ENCODE measurements at places on chromosomes 3 and 15.

- DNase-seq, result no peak
These were observed 220.8 kb upstream of the TPRG1 start for GRCh38 chr3:188950832-188951489.

- no peak for DNase-seq
These were observed 67.3 kb downstream of the ATG7 start for GRCh38 chr3:11339541-11339940.

DNA sequence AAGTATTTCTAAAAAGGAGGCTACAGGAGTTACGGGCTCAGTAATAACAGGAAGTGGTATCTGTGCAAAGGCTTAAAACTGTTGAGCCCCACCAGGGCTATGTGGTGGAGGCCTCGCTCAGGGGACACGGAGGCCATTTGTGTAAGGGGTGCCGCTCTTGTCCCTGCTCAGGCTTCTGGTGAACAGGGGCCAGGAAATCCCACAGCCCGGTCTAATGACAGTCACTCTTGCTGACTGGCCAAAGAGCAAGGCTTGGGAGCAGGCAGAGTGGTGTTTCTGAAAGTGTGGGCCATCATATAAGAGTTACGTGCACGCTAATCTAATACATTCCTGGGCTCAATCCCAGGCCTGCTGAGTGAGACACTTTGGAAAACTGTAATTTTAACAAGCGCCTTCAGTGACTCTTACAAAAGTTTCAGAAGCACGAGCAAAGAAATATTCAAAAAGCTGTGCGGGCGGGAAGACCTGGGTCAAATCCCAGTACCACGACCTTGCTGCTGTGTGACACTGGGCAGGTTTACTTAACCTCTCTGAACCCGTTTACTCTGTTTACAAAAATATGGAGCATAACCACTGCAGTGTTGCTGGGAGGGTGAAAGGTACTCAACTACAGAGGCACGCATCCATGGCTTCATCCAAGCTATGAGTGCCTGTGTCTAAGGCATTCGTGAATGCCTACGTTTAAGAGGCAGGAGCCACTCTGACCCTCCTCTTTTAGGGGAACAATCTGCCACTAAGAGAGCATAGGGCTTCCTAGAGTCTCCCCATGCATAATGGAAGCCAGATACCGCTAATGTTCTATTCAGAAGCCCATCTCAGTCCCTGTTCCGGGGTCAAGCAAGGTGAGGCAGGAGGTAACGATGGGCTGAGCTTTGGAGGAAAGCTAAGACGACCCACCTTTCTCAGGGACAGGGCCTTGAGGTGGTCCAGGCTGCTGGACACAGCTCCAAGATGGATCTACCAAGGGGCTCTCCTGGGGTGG, 2.0 kb downstream of the ATP10A start:
- DNase-seq, result no peak

DNA sequence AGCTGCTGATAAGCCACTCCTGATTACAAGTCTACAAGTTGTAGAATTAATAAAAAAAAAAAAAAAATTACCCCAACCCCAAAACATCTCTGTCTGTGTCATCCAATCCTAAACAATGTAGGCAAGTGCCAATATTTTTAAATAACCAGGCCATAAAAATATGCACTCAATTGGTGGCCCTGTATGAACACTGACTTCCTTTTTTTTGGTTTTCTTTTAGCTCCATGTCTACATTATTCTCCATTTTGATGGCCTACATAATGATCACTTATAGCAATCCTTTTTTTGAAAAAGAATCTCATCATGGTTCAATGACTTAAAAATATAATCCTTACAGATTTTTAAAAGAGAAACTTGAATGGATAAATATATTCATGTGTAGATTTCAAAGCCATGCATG, 72.1 kb downstream of the FOXP1 start:
- no peak for DNase-seq

DNA sequence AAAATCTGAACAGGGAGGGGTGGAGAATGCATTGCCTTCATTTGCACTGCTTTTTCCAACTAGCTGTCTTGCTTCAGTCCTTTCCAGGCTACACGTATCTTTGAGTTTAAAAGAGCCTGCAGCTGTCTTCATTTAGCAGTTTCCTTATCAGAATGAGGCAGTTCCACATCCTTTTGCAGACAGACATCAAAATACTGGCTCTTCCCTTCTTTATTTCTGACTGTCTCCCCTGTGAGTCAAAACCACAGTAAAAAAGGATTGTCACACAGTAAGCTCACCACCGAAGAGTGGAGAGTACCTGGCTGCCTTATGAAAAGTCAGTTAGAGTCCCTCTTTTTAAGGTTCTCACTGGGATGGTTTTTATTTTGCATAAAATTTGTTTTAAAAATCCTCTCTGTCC, 205.5 kb upstream of the CD96 start:
- no peak for DNase-seq

- DNase-seq, result no peak
These were observed 27.2 kb upstream of the POMGNT2 start for GRCh38 chr3:43132870-43133636.

DNA sequence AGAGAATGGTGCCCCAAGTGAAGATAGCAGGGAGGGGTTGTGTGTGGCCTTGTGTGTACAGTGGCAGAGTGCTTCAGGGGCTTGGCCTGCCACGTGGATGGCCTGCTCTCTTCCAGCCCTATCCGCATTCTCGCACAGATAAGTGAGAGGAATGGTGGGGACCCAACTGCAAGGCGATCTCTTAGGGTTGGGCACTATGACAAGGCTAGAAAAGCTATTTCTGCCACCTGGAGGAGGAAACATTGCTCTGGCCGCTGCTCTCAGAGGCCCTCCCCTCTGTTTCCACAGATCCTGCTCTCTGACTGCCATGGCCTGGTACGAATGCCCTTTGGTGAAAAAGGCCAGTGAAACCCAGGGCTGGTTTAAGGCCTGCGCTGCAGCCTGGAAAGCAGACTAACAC, 20.6 kb downstream of the EEFSEC start:
- no peak for DNase-seq

DNA sequence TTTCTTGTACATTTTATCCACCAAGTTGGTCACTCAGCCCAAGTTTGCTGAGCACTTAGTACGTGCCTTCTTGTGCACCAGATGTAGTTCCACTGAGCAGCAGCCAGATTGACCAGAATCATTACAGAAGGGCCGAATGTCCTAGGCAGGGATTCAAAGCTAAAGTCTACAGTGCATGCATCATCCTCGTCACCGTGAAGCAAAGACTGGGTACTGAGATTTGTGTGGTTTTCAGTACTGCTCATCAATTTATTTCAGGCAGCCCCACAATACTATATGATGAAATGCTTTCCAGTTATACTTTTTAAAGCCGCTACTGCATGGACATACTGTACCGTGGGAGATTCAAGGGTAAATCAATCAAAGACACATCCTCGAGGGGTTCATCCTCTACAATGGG, 227.0 kb downstream of the ARRDC4 start:
- DNase-seq, result no peak

GRCh38 chr3:148205977-148206376, 491.7 kb upstream of the AGTR1 start:
- DNase-seq, result no peak

- DNase-seq, result peak; percentile 9
These were observed at the start of gene RFTN1 for GRCh38 chr3:16513141-16514020. Gene RFTN1 (minus strand): TSS chr3:16513699. CDS start chr3:16493869, 19,830 bp downstream.

DNA sequence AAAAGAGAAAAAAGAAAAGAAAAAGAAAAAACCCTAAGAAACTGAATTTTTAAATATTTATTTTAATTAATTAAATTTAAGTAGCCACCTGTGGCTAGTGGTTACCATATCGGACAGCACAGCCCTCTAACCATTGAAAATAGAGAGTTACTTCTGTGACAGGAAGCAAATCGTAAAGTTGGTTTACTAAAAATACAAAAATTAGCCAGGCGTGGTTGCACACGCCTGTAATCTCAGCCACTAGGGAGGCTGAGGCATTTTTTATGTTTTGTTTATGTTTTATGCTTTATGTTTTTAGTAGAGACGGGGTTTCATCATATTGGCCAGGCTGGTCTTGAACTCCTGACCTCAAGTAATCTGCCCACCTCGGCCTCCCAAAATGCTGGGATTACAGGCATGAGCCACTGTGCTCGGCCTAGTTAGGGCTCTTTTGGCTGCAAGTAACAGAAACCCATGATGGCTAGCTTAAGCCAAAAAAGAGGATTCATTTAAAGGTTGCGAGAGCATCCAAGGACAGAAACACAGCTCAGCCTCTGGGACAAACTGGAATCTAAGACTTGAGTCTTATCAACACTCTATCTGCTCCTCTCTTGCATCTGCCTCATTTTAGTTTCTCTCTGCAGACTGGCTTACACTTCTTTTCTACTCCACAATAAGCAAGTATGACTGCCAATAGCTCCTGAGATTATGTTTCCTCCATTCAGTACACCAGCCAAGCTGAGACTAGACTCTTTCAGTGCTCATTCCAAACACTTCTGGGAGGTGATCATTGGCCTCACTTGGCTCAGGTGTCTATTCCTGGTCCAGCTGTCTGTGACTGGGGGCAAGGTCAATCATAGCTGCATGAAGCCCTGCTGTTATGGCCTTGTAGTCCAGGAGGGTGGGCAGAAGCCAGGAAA, 6.8 kb upstream of the SKIL start:
- no peak for DNase-seq

DNA sequence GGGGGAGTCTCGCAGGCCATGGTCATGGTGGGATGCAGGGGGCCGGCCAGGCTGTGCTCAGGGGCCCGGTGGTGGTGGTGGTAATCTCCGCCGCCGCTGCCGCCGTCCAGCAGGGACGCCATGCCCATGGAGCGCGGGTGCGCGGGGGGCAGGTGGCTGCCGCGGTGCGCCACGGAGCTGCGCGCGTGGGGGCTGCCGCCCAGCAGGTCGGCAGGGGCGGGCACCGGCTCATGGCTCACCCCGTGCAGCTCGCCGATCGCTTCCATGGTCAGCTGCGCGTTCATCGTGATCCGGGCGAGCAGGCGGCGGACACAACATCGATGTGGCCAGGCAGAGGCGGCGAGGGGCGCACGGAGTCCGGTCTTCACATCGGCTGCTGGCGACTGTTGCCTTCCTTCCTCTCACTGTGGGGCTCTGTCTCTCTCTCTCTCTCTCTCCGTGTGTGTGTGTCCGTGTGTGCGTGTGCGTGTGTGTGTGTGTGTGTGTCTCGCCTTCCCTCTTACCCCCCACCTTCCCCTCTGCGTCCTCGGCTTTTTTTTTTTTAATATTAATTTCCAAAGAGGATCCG, 451 bp downstream of the ONECUT1 start:
- DNase-seq, result no peak

GRCh38 chr15:68080334-68080733, 26.2 kb downstream of the PIAS1 start:
- no peak for DNase-seq

- peak; percentile 43 for DNase-seq
These were observed 40.5 kb downstream of the SH3BP5 start for GRCh38 chr3:15291589-15292541.

- no peak for DNase-seq
These were observed 17.3 kb downstream of the IGDCC3 start for GRCh38 chr15:65360506-65360905.

- DNase-seq, result no peak
These were observed 340.9 kb upstream of the TBL1XR1 start for GRCh38 chr3:177538048-177538749.

GRCh38 chr3:23949784-23950183, 4.7 kb downstream of the NR1D2 start:
- no peak for DNase-seq

- no peak for DNase-seq
These were observed 91.9 kb upstream of the THBS1 start for GRCh38 chr15:39488961-39489360.

- no peak for DNase-seq
These were observed 524.1 kb upstream of the CFAP20DC start for GRCh38 chr3:59573911-59574310.

GRCh38 chr15:66850078-66850991, 148.3 kb downstream of the SMAD6 start:
- no peak for DNase-seq

DNA sequence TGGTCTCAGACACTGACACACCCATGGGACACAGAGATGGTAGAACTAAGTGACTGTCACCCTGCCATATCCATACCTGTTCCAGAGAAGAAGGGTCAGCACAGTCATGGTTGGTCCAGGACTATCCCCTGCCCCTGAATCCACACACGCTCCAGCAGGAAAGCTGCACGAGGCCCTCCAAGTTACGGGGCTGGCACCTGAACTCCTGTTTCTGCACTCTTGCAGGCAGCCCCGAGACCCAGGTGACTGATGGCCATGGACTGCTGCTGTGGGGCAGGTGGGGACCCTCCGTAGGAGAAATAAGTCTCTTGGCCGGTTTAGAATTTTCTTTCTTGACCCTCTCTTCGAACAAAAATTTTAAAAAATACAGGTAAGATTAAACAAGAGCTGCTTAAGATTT, 30.6 kb downstream of the CHDH start:
- DNase-seq, result no peak

GRCh38 chr15:77481670-77482069, 61.0 kb downstream of the HMG20A start:
- DNase-seq, result no peak

DNA sequence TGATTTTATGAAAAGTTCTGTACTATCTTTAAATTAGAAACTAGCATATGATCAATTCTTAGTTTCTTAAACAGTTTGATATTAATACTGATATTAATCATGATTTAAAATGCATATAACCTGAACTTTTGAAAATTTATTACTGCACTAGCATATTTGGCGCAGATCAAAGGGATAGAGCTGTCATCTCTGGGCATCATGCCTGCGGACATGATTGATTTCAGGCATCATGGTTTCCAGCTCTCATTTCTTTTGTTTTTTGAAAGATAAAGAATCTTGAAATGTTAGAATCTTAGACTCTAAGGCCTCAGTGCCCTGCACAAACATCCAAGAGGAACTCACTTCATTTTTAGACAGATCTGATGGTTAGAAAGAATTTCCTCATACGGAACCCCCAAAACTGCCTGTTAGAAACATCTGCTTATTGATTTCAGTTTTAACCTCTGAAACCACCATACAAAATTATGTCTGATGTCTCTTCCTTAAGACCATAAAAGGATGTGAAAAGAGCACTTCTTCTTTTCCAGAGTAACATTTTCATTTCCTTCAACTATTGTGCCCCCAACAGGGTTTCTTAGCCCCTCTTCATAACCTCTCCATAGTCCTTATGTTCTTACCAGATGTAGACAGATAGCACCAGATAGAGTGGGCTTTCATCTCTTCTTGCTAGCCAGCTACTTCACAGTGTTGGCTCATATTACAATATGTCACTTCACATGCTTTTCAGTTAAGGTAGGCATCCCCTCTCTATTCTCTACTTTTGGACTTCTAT, 110.8 kb downstream of the BBX start:
- no peak for DNase-seq

DNA sequence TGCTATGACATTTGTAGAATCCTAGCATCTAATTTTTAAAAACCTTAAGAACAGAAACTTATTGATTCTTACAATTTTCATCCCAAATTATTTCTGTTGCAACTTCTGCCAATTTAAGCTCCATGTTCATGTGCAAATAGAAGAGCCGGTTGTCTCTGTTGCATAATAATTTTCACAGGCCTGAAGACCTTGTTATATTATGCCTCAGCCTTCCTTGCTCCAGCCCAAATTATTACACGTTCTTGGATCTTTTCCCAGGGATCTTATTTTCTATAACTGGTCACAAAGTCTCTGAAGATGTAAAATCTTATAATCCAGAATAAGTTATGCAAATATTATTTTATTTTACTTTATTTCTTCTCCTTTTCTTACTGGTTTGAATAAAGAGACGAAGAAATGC, 210.7 kb upstream of the DPH6 start:
- no peak for DNase-seq
